GM23248 (cell line): ENCODE measurements at places on chromosomes 4 and X.

- DNase-seq: no peak
Measured at GRCh38 chrX:93120805-93121204, 552.6 kb downstream of the NAP1L3 start.

- DNase-seq: no peak
Measured at GRCh38 chrX:1283093-1283492, 14.5 kb downstream of the CSF2RA start.

- DNase-seq: no peak
Measured at GRCh38 chrX:155645180-155645579, 32.4 kb upstream of the TMLHE start.

DNA sequence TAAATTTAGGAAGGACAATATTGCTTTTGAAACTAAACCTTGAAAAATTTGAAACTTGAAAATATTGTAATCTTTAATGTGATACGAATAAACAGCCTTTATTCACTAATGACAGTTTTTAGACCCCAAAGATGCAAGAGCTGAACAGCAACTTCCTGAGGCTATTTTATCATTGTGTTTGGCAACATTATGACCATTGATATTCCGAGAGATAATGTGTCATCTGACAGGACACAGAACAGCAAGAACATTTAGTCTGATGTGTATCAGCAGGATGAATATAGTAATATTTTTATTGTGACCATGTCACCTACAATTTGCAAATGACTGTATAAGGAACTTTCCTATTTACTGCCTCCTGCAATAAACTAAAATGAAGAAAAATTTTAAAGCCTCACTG lies 316.0 kb downstream of the ADAM29 start:
- DNase-seq: no peak

DNA sequence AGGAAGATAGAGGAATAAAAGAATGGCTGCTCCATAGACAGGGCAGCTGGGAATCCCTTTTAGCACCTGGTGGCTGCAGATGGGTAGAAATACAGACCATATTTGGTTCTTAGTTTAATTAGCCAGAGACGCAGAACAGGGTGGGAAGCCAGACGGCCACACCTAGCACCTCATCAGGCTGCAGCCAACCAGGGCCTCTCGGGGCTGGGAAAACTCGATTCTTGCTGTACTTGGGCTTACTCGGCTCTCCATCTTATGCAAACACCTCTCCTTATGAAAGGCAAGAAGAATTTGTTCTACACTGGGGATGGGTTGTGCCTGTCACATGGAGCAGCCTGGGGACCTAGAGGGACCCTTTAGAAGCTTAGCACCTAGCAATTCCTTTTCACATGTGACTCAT lies 19.7 kb downstream of the IRAK1 start:
- no peak for DNase-seq
